ENCODE measurements at places on chromosomes 12 and 14.

- no peaks in the 10 kb centered on the region for H3K27me3 ChIP-seq
- no peak overlapping the region for H3K4me3 ChIP-seq
- no peak for DNase-seq
- peak overlapping the region; percentile 57 for H3K27ac ChIP-seq
- H3K36me3 ChIP-seq, result peaks cover 14% of the 10 kb centered on the region
- peaks cover 87% of the 10 kb centered on the region for H3K4me1 ChIP-seq
Measured at GRCh38 chr14:99575043-99576023, 28.7 kb downstream of the CCDC85C start.

- peaks cover 10% of the 10 kb centered on the region for H3K4me1 ChIP-seq
- peak overlapping the region; percentile 87 for H3K27ac ChIP-seq
- peak overlapping the region; percentile 95 for H3K4me3 ChIP-seq
- DNase-seq, result no peak
- H3K27me3 ChIP-seq, result no peaks in the 10 kb centered on the region
- peaks cover 13% of the 10 kb centered on the region for H3K36me3 ChIP-seq
Measured at GRCh38 chr14:75001899-75002298, 822 bp upstream of the EIF2B2 start.

DNA sequence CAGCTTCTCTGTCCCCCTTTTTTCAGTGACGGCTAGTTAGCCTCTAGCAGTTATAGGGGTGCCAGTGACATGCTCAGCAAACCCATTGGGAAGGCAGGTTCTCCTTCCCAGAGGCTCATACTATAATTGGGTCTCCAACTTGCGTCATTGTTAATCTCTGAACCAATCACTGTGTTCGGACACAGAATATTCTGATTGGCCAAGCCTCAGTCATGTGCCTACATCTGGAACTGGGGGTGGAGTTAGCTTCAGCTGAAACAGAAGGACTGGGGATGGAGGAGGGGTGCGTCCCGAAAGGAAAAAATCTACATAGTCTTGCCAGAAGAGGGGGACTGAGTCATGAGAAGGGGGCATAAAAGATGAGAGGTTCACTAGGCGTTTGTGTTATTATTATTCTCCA lies 165.6 kb downstream of the SUDS3 start:
- no peak for DNase-seq
- no peaks in the 10 kb centered on the region for H3K4me1 ChIP-seq
- no peak overlapping the region for H3K4me3 ChIP-seq
- no peaks in the 10 kb centered on the region for H3K36me3 ChIP-seq
- no peaks in the 10 kb centered on the region for H3K27me3 ChIP-seq
- no peak overlapping the region for H3K27ac ChIP-seq

DNA sequence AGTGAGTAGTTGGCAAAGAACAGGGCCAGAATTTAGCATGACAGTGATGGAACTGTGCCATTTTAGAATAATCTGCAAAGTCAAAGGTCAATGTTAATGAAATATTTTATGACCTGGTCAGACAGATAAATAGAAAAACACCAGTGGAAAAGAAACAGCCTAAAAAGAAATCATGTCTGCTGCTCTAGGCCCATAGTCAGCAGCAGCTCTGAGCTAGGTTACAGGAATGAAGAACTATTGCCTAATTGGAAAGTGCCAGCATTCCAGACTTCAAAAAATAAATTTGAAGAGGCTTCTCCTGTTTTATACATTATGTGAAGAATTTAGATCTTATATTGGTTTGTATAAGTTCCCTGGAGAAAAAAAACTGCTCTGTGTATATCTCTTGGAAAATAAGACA lies 9.8 kb downstream of the NPC2 start:
- no peaks in the 10 kb centered on the region for H3K27me3 ChIP-seq
- no peaks in the 10 kb centered on the region for H3K36me3 ChIP-seq
- H3K4me3 ChIP-seq, result no peak overlapping the region
- no peak overlapping the region for H3K27ac ChIP-seq
- DNase-seq, result no peak

- no peak overlapping the region for H3K4me3 ChIP-seq
- no peak overlapping the region for H3K27ac ChIP-seq
- DNase-seq, result no peak
Measured at GRCh38 chr12:12087693-12088034, 16.9 kb downstream of the BCL2L14 start.

DNA sequence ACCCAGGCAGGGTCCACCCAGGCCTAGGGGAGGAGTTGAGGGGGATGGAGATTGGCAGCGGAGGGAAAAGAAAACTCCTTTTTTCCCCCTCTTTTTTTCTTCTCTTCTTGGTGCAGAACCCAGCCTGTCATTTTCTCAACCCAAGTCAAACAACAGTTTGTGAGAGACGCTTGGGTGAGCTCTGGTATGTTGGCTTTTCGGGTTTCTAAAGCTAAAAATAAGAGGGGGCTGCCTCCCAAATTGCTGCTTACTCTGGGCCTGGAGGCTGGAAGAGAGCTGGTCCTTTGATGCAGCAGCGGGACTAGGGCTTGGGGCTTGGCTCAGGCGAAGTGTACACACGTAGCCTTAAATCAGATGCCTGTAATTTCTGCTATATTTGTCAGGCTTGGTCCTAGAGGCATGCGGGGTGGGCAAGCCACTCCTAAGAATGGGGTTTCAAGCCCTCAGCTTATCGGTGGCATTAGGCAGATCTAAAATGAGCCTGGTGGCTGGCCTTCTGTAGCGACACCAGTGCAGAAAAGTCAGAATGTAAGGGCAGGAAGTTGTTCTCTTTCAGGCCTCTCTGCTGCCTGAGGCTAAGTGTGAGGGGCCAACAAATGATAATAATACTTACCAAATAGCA lies 816 bp upstream of the SLC8A3 start:
- peaks cover 28% of the 10 kb centered on the region for H3K4me1 ChIP-seq
- no peak overlapping the region for H3K27ac ChIP-seq
- H3K4me3 ChIP-seq, result peak overlapping the region; percentile 51

GRCh38 chr12:80576641-80577418 lies 130.6 kb upstream of the MYF6 start:
- no peak for DNase-seq
- H3K27me3 ChIP-seq, result no peaks in the 10 kb centered on the region
- H3K27ac ChIP-seq, result no peak overlapping the region
- no peaks in the 10 kb centered on the region for H3K36me3 ChIP-seq

DNA sequence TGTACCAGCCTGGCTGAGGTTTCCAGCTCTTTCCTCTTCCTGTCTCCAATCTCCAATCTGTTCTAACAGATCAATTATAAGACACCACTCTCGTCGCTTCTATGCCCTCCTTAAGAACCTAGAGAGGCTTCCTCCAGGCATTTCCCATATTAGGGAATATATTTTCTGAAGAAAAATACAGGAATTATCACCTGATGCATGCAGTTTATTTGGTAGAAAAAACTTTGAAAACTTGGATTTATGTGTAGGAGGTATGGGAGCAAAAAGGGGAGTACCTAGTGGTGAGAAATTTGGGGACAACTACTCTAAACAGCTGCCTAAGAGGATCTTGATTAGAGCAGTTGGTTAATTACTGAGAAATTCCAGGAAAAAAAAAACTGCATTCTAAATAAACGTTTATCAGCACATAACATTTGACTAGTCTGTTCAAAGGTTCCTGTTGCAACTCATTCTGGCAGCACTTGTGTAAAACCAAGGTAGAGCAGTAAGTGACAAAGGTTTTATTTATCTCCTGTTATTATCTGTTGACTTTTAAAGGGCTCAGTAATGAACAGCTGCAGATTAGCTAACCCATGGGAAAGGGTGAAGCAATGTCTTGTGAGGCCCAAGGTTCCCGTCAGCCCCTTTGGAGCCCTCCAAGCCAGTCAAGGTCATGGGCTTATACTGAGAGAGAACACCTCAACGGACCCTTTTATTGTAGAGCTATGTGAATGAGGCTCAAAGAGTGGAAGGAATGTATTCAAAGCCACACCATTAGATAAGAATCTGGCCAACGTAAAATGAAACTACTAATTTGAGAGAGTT lies 36.4 kb upstream of the NR1H4 start:
- H3K27ac ChIP-seq, result no peak overlapping the region
- H3K4me3 ChIP-seq, result no peak overlapping the region
- H3K36me3 ChIP-seq, result no peaks in the 10 kb centered on the region
- H3K27me3 ChIP-seq, result no peaks in the 10 kb centered on the region
- H3K4me1 ChIP-seq, result no peaks in the 10 kb centered on the region

DNA sequence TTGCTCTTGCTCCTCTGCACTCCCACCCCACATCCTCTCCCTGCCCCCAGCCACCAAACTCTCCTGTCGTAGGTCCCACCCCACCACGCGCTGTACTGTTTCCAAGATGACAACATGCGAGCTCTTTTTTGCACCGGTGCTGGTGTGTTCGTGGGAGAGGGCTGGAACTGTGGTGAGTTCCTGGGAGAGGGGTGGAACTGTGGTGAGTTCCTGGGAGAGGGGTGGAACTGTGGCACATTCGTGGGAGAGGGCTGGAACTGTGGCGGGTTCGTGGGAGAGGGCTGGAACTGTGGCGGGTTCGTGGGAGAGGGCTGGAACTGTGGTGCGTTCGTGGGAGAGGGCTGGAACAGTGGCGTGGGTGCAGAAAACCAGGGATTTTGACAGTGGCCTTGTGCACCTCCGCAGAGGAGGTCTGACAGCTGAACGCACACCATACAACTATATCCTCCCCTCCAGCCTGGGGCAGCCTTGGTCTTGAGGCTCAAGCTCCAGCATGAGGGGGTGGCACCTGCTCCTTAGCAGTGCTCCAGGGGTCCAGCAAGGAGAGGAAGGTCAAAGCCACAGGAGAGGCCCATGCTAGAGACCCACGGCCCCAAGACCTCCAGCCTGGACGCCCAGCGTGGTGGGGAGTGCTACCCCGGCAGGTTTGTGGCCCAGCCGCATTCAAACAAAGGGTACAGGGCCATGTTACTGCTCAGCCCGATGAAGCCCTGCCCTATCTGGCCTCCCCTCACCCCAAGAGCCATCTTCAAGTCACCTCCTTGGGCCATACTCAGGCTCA lies 50.1 kb downstream of the ACTN1 start:
- no peaks in the 10 kb centered on the region for H3K36me3 ChIP-seq
- H3K27ac ChIP-seq, result no peak overlapping the region
- no peak overlapping the region for H3K4me3 ChIP-seq
- DNase-seq, result no peak
- H3K4me1 ChIP-seq, result no peaks in the 10 kb centered on the region
- no peaks in the 10 kb centered on the region for H3K27me3 ChIP-seq

Measured in spinal cord (tissue), 10 donors.